ENCODE measurements at places on chromosomes 12 and 14.

- no peak for DNase-seq
Observed at GRCh38 chr14:85714069-85714468, 184.1 kb downstream of the FLRT2 start.

DNA sequence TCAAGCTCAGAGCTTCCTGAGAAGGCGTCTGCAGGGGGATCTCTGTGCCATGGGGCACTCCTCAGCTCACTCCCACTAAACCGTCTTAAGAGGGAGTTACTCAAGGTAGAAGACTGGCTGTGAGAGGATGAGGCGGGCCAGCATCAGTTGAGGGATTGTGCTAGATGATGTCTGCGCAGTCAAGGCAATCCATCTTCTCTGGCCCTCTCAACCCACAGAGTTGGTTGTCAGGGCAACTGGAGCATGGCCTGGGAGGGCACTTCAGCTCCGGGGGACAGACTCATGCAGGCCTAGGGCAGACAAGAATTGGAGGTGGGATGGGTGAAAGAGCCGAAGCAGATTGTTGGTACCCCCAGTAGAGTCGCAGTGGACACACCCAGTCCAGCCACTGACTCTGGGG is 9.0 kb downstream of the GSTZ1 start:
- DNase-seq = no peak

- DNase-seq = no peak
Observed at GRCh38 chr14:29299372-29299771, 532.8 kb downstream of the FOXG1 start.

DNA sequence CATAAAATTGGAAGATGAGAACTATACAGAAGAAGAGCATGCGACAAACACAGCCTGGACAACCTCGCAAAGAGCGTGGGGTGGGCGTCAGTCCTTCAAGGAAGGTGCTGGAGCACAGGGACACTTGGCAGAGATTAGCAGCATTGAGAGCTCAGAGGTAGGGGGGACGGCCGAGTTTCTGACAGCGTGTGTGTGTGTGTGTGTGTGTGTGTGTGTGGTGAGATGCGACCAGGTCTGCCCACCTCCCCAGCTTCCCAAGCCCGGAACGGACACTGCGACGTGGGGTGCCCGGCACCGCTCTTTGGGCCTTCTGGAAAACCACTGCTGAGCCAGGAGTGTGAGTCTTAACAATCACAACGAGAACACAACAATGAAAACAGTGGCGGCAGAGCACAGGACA is 17.9 kb upstream of the FBXO21 start:
- DNase-seq = no peak

- DNase-seq = no peak
Observed at GRCh38 chr12:24113701-24114100, 164.2 kb upstream of the SOX5 start.

- DNase-seq = no peak
Observed at GRCh38 chr12:116236976-116237375, 40.5 kb downstream of the MED13L start.

GRCh38 chr12:71438670-71439361 is 782 bp upstream of the LGR5 start:
- no peak for DNase-seq

GRCh38 chr12:39692258-39692853 is 72.8 kb upstream of the ABCD2 start:
- DNase-seq = no peak

DNA sequence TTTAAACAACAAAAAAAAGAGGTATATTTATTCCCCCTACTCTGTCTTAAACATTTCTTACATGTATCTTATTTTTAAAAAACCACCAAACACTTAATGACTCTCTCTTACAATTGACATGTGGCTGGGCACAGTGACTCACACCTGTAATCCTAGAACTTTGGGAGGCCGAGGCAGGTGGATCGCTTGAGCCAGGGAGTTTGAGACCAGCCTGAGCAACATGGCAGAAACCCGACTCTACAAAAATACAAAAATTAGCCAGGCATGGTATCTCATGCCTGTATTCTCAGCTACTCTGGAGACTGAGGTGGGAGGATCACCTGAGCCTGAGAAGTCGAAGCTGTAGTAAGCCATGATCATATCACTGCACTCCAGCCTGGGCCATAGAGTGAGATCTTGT is 16.0 kb downstream of the SLC41A2 start:
- no peak for DNase-seq

- DNase-seq = no peak
Observed at GRCh38 chr12:49533331-49533730, 5.5 kb upstream of the KCNH3 start.

DNA sequence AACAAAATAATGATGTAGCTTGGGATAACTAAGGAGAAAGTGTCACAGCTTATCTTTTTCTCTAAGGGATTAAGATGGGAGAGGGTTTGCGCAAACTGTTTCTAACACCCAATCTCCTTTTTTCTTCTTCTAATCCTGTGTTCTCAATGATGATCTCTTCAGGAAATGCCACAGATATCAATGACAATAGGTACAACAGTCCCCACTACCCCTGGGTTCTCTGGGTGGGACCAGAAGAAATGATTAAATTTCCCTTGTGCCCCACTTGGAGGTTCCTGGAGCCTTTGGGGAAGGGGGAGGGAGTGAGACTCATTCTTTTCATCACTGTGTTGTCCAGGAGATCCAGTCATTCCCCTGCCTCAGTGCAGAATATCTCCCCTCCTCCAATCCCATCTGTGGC is 8.6 kb upstream of the PIP4K2C start:
- peak; percentile 83 for DNase-seq

DNA sequence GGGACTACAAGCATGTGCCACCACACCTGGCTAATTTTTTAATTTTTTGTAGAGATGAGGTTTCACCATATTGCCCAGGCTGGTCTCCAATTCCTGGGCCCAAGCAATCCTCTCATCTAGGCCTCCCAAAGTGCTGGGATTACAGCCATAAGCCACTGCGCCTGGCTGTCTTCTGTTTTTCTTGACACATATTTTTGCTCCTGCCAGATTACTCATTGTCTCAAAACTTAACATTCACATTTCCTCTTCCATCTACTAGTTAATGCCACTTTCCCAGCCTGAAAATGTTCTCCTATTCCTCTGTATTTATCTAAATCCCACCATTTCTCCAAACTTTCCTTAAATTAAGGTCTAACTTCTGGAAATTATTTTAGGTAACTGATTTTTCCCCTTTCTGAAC is 36.2 kb upstream of the KCNH3 start:
- DNase-seq = no peak

- DNase-seq = no peak
Observed at GRCh38 chr12:215116-215515, 1.2 kb upstream of the SLC6A12 start.

DNA sequence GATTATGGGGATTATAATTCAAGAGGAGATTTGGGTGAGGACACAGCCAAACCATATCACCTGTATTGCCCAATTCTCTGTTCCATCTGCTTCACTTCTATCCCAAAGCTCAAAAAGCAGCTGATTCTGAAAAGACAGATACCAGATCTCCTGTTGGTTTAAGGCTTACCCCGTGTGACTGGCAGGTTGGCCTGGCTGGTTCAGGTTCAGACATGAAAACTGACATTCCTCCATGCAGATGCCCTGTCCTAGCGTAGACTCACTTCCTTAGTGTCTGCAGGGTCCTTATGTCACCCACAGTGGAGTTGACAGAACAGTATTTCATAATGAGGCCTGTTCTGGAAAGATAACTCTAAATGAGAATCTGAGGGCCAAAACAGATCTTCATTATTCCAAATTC is 61.1 kb upstream of the FLRT2 start:
- no peak for DNase-seq

DNA sequence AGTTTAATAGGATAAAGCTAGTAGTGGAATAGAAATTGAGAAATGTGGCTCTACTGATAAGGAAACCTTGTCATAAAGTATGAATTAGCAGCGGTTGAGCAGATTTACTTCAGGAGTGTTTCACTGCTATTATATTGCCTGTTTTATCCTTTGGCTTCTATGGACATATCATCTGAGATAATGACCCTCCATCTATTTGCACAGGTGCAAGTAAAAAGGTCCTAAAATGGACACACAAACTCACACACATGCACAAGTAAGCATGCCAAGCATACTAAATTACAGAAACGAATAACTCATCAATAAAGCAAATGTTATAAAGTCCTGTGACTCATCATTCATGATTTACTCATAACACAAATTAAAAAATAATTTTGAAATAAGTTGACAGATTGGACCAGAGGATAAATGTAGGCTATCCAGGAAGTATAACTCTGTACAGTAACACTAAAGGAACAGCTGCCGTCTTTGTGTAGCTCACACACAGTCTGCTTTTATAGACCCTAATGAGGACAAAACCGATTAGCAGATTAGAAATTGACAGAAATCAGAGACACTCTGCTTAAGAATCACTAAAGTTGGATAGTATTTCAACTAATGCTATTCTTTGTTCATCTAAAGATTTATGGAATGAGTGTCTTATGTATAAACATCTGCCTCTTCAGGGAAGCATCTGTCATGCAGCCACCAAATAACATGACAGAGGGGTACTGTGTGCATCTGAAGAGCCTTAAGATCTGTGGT is 73.9 kb downstream of the SYT1 start:
- no peak for DNase-seq

- no peak for DNase-seq
Observed at GRCh38 chr12:120404271-120404670, 33.6 kb upstream of the COX6A1 start.

- no peak for DNase-seq
Observed at GRCh38 chr12:74900232-74900631, 309.4 kb downstream of the KCNC2 start.

GRCh38 chr12:47822401-47822800 is 2.7 kb upstream of the HDAC7 start:
- DNase-seq = no peak

GRCh38 chr12:58425481-58426392 is 484.4 kb downstream of the ATP23 start:
- DNase-seq = peak; percentile 94

DNA sequence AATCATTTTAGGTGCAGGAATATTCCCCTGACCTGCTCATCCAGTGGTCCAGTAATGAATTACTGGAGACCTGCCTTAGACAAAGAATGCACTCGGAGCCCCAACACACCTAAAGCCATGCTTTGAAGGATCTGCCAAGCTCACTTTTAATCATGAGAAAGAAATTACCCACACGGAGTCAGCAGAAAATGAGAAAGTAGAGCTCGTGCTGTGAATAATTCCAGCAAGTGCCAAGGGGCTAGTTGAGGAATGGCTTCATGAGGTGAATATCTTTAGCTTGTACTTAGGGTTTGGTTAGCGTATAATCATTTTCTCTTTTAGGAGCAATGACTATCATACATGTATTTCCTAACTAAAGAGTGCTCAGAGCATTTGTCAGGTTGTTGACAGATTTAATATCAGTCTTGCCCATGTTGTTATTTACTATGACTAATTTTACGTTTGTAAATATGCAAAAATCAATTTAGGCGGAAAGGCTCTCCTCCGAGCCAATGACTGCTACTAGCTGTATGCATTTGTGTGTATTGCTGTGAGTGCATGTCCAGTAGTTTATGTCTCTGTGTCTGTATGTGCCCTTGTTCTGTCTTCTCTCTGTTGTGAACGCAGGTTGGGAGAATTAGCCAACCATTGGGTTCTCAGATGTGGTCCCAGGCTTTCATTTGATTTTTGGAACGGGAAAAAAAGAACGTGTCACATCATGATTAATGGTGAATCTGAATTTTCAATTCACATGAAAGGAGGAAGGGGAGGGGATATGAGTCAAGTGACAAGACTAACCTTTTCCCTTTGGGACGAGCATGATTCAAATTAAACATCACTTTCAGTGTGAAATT is 98.4 kb downstream of the RMST start:
- no peak for DNase-seq

- DNase-seq = peak; percentile 38
Observed at GRCh38 chr12:30197392-30198057, 413.8 kb upstream of the TMTC1 start.

DNA sequence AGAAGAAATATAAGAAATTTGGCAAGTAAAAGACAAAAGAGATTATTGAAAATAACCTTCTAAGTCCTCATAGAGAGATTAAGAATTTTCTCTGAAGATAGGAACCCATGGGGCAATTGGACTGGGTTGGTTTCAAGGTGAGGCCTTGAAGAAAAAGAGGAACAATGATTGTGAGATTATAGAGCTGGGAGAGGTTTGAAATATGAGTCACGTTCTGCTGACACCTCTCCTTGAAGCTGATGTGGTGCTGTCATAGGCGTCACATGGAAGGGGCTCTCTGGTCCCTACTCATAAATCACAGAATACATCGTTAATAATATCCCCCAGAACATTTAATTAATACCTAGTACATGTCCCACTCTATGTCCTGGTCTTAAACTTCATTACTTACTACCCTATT is 227.6 kb upstream of the PDE3A start:
- no peak for DNase-seq
